ENCODE measurements at places on chromosomes 12 and 14.

GRCh38 chr12:111283521-111283920 is 85.4 kb downstream of the PHETA1 start:
- DNase-seq = no peak

DNA sequence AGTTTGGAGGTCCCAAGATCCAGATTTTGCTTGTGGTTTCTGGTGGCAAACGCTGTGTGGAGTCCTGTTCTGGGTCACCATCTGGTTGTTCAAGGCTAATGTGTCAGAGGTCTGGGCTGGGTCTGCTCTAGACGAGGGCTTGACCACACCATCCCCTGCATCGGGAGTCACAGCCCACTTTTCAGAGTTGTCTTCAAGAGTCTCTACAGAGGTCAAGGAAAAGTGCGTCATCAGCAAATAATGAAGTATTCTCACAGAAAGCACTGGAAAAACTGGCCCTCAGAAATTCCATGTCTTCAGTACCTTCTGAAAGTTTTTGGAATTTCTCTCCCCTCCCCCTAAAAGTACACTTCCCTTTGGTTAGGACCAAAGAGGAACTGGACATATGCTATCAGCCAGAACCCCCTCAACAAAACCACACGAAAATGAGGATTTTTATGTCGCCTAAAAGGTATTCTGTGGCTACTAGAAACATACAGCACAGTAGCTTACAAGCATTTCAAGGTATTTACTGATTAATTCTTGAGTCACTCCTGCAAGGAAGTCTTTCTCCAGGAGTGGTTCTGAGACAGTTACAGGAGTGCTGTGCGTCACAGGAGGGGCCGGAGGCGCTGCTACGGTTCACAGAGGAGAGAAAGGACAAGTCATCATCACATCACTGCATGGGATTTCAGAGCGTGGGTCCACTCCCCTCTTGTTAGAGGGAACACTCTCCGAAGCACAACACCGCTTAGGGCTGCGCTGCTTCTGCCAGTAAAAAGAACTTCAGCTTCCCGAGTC is 35.4 kb downstream of the RAD52 start:
- peak; percentile 19 for DNase-seq

DNA sequence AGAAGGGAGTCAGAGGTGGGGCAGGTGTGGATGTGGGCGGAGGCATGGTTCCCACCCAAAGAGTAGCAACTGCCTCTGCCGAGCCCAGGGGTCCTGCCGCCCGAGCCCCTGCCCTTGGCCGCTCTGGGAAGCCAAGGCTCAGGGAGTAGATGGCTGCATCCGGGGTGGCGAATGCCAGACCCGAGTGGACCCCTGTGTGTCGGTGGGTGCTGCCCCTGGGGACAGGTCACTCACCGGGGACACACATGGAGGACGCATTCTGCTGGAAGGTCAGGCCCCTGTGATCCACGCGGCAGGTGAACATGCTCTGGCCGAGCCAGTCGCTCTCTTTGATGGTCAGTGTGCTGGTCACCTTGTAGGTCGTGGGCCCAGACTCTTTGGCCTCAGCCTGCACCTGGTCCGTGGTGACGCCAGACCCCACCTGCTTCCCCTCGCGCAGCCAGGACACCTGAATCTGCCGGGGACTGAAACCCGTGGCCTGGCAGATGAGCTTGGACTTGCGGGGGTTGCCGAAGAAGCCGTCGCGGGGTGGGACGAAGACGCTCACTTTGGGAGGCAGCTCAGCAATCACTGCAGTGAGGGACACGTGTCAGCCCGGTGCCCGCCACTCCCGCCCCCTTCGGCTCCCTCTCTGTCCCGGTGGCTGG is 329.0 kb downstream of the TMEM121 start:
- DNase-seq = no peak

DNA sequence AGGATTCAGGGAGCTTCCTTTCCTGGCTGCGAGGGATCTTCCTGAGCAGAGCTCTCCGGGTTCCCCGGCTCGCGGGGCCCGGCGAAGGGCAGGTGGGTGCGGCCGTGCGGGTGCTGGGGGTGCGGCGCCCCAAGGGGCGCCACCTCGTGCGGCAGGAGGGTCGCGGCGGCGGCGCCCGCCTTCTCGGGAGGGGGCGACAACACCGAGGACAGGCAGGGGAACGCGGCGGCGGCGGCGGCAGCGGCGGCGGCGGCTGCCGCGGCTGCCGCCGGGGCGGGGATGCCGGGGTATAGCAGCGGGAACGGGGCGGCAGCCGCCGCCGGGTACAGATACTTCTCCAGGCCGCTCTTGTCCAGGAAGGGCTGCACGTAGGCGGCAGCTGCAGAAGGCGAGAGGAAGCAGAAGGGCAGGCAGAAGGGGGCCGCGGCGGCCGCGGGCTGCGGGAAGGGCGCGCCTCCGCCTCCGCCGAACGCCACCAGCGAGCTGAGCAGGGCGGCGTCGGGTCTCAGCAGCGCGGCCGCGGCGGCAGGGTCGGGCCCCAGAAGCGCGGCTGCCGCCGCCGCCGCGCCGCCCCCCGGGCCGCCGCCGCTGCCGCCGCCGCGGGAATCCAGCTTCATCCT is 2.7 kb downstream of the BHLHE41 start:
- DNase-seq = no peak

- DNase-seq = no peak
Observed at GRCh38 chr12:44358636-44359035, 517.5 kb downstream of the NELL2 start.

GRCh38 chr14:41957459-41957858 is 350.8 kb downstream of the LRFN5 start:
- DNase-seq = no peak

GRCh38 chr14:103904493-103905107 is 23.7 kb upstream of the TDRD9 start:
- no peak for DNase-seq

- no peak for DNase-seq
Observed at GRCh38 chr14:38837343-38838048, 265.5 kb downstream of the SEC23A start.

- DNase-seq = no peak
Observed at GRCh38 chr12:47410383-47410782, 295.4 kb downstream of the RPAP3 start.

- DNase-seq = no peak
Observed at GRCh38 chr14:45051180-45051579, 32.7 kb upstream of the PRPF39 start.

DNA sequence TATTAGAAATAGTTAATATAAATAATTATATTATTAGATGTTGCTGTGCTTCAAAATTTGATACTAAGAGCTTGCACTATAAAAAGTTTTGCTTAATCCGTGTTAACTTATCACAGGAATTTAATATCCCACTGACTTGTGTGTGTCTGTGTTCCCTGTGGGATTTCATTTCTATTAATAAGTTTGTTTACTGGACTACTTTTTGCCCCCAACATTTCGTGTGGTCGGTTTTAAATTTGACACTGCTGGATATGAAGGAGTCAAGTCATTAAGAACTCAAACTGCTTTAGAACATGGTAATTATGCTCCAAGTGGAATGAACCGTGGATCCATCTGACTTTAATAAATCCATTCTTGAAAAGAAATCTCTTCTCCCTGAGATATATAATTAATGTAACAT is 182.2 kb upstream of the NUDT4 start:
- DNase-seq = no peak

DNA sequence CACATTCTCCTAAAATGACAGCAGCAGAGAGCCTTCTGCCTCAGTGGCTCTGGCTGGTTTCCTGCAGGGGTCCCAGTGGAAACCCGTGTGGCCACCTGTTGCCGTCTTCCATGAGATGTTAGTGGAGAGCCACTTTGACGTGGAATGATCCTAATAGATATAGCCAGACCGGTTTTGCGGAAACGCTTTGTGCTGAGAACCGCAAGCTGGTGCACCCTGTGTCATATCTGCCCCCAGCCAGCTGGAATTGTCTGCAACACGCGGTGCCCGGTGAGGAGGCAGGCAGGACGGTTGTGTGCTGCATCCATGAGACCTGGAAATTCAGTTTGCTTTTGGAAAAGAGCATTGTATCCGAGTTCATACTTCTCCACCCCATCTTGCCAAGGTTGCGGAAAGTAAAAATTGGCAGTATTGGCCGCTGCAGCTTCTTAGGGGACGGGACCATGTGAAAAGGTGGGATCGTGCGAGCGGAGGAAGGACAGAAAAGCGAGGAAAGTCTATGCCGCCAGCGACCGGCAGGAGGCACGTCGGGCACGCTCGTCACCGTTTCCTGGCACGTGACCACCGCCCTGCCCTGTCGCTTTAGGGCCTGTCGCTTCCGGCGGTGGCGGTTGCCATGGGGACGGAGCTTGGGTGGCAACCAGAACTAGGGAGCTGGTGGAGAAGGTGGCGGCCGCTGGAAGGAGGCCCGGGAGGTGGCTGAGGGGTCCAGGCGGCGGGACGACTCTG is at the start of gene CFAP251:
Gene CFAP251 (plus strand): TSS at position 643 of the 729 bp plus-strand sequence. CDS start 2,714 bp downstream, outside the sequence.
- DNase-seq = no peak

DNA sequence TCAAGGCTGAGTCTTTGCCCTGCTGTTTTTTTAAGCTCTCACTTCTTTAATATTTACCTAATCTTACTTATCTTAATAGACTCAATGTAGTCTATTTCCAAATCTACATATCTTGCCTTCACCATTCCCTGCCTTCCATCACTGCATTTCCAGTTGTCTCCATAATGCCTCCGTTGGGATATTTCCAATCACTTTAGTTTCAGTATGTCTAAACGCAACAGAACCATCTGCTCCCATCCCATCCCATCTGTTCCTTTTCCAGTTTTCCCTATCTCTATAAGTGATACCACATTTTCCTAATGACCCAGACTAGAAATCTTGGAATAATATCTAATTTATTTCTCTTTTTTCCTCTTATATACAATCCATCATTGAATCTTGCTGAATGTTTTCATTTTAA is 15.1 kb upstream of the CCDC198 start:
- DNase-seq = no peak

DNA sequence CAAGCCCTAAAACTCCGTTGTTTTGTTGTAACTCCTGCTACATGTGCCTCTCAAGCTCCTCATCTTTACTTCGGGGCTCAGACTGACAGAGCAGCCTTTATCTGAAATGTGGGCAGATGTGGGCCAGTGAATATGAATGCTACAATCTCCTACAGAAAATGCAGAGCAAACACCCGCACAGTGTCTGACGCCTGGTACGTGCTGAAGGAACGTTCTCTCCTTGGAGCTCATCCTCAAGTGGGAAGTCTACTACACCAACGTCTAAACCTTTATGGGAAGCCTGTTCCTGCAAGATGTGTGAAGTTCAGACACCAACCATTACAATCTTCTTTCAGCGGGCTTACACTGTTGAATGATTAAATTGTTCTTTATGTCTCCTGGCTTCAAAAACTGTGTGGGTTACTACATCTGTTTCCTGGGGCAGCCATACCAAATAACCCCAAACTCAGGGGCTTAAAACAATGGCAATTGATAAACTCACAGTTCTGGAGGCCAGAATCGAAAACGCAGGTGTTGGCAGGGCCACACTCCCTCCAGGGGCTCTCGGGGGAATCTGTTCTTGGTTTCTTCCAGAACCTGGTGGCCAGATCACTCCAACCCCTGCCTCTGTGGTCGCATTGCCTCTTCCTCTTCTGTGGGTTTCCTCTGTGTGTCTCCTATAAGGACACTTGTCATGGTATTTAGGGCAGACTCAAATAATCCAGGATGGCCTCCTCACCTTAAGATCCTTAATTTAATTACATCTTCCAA is 179.7 kb upstream of the PLXNC1 start:
- DNase-seq = no peak

DNA sequence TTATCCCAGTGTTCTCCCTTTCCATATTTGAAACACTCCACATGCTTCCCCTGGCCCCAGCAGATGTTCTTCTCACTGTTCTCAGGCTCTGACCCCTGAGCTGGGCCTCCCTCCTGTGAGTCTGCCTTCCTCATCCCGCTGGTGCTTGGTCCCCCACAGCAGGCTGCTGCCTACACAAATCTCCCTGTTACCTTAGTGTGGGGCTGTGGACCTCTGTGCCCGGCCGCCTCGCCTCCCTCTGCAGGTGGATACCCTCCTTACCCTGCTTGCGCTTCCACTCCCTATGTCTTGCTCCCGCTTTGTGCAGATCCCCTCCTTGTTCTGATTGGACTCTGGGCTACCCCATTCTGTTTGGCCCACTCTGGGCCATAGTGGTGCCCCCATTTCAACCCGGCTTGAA is 6.9 kb downstream of the DERA start:
- no peak for DNase-seq

- no peak for DNase-seq
Observed at GRCh38 chr14:101199028-101199770, 295.7 kb upstream of the RTL1 start.

DNA sequence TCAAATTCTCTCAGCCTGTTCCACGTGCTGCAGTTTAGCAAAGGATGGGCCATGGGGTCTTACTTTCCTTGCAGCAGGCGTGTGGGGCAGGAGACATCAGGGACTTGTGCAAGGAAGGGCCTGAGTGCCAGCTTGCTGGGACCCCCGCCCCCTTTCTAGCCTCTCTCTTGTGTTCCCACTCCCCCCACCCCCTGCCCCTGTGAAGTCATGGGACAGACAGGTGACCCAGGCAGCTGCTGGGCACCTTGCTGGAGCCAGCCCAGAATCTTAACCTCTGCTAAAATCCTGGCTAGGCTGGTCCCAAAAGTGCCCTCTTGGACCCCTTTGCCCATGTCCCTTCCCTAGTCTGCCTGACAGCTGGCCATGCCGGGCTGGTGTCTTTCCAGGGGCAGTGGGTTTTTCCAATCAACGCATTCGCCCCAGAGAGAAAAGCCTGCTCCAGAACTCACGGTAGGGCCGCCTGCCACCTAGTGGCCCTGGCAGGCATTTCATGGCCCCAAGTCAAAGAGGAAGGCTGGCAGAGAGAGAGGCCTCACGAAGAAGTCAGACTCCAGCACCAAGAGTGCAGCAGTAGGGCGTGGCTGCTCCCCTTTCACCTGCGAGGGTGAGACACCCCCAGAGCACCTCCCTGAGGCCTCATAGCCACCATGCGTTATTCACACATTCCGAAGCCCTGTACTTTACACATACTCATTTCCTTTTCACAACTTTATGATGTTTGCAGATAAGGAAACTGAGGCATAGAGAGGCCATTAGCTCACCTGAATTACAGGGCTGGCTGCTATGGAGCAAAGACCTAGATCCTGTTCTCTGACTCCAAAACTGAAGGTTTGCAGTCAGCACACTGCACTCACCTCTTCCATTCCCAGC is 67.4 kb downstream of the LGMN start:
- peak; percentile 85 for DNase-seq

DNA sequence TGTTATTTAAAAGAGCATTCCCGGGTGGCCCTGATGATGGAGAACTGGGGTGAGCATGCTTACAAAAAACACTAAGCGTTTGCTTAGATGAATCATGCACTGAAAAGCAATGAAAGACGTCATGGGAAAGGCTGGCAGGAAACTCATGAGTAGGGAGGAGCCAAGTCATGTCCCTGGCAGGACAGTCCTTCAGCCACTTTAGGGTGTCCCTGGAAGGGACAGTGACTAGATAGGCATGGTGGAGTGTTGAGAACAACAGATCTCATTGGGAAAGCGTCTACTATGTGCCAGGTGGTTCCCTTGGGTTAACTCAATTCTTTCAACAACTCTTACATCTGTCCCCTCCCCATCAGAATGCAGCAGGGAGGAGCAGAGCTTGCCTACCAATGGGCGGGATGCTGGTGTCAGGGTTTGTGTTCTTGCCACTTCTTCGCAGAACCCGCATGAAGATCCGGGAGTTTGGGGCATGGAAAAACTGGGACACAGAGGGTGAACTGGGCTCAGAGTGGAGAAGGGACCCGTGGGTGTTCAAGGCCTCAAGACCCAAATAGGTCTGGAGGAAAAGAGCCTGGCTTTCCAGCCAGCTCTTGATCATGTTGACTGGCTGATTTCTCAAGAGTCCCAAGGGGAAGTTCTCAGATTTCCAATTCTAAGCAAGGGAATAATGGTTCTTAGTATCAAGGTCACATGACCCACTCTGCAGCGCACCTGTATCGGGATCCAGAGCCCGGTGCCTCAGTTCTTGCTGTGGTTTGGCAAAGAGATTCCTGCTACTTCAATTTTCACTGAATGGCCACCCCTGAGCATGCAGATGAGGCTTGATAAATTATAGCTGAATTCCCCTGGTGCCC is 653.9 kb upstream of the TBX3 start:
- peak; percentile 66 for DNase-seq

- DNase-seq = no peak
Observed at GRCh38 chr12:12774791-12775190, 10.7 kb upstream of the APOLD1 start.
